Stimulated activated effector memory CD8-positive, alpha-beta T cell treated with anti-CD3 and anti-CD28 coated beads, Interleukin-12 subunit alpha, Interleukin-12 subunit beta, amount 100 ng/mL, for 72 hours (primary cell): ENCODE measurements at places on chromosomes 16 and 17.

GRCh38 chr16:56109205-56109604, 82.1 kb upstream of the GNAO1 start:
- no peak for DNase-seq

DNA sequence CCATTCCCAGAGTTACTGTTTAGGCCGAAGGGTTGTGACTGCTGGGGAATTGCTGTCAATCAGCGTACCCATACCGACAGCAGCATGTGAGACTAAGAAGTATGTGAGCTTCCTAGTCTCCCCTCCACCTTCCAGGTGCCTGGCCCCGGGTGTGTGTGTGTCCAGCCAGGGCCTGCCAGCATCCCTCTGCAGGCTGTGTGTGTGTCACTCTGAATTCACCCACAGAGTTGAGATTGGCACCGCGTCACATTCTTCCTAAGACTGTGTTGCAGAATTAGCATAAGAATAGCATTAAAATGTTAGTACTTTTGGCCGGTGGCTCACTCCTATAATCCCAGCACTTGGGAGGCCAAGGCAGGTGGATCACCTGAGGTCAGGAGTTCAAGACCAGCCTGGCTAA, 31.8 kb downstream of the PRMT7 start:
- no peak for DNase-seq

GRCh38 chr16:77077256-77077922, 113.6 kb upstream of the MON1B start:
- DNase-seq: no peak

- peak; percentile 59 for DNase-seq
Observed at GRCh38 chr17:27651411-27652345, 20.7 kb downstream of the LGALS9 start.

DNA sequence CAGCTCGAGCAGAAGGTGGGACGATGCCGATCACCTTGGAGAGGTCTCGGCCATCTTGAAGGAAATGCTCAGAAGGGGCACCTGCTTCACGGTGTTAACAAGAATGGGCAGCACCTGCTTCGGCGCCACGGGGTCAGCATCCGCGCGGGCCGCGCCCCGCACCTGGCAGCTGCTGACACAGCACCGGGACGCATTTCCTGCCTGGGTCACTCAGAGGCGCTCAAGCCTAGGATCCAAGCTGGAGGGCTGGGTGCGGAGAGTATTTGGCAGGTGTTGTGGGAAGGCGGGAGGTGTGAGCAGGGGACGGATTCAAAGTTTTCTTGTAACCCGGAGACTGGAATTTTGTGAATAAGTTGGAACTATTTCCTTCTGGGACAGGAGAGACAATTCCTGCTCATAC, 39.3 kb upstream of the AKTIP start:
- no peak for DNase-seq

GRCh38 chr16:84543253-84543652, 38.8 kb upstream of the MEAK7 start:
- DNase-seq: no peak

GRCh38 chr16:14024283-14024682, 46.8 kb upstream of the MRTFB start:
- DNase-seq: no peak

GRCh38 chr17:40032322-40033320, 17.4 kb downstream of the CSF3 start:
- DNase-seq: no peak

GRCh38 chr17:49681106-49681979, 3.4 kb upstream of the SPOP start:
- DNase-seq: no peak

DNA sequence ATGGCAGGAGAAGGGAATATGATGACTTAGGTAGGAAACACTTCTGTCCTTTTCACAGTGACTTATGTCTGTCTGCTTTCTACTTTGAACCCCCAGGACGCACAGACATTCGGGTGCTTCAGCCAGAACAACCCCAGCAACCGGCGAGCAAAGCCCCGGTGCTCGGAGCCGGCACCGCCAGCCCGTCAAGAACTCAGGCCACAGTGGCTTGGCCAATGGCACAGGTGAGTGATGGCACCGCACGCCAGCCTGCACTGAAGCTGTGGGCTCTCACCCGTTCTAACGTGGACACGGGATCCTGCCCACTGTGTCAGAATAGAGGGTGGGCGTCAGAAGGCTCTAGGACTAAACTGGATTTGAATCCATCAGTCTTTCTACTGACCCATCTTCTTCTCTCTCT, 79.4 kb upstream of the CLEC18A start:
- no peak for DNase-seq

GRCh38 chr17:27808628-27809027, 8.3 kb upstream of the NOS2 start:
- no peak for DNase-seq

- no peak for DNase-seq
Observed at GRCh38 chr16:75296606-75297005, 45.2 kb upstream of the BCAR1 start.

- no peak for DNase-seq
Observed at GRCh38 chr16:642189-643049, 791 bp downstream of the MCRIP2 start.

GRCh38 chr17:50203086-50203485, 1.7 kb upstream of the COL1A1 start:
- DNase-seq: no peak

DNA sequence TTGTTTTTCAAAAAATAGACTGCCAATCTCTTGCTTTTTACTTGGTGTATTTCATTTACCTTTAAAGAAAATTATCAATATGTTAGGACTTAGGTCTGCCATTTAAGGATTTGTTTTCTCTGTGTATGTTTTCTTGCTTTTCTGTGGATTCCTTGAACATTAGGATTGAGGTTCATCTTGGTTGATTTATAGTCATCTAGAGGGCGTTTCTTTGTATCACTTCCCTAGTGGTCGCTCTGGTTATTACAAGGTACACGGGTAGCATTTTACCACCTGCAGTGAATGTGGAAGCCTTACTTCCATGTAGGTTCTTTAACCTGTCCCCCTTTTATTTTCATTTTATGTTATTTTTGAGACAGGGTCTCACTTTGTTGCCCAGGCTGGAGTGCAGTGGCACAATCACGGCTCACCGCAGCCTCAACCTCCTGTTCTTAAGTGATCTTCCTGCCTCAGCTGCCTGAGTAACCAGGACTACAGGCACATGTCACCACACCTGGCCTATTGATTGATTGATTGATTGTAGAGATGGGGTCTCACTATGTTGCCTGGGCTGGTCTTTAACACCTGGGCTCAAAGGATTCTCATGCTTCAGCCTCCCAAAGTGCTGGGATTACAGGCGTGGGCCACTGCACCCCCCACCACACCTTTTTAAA, 35.2 kb upstream of the CBX4 start:
- DNase-seq: no peak

DNA sequence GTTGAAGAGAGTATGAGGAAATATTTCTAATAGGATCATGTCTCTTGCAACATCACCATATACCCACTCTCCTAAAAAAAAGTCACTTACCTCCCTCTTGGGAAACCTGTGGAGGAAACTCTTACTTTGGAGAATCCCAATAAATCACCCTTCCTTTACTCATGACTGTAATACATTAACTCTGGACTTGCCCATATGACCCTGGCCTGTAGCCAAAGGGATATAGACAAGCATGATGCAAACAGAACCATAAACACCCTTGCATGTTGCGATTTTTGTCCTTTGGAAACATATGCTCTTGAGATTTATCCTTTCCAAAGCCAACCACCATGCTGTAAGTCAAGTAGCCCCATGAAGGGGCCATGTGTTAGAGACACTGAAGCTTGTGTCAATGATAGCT, 19.5 kb downstream of the CDH11 start:
- DNase-seq: no peak

- DNase-seq: no peak
Observed at GRCh38 chr16:85307552-85308364, 195.5 kb upstream of the CIBAR2 start.

- no peak for DNase-seq
Observed at GRCh38 chr17:17497065-17497844, 1.1 kb upstream of the RASD1 start.

GRCh38 chr16:11774065-11774626, 22.9 kb downstream of the ZC3H7A start:
- no peak for DNase-seq

DNA sequence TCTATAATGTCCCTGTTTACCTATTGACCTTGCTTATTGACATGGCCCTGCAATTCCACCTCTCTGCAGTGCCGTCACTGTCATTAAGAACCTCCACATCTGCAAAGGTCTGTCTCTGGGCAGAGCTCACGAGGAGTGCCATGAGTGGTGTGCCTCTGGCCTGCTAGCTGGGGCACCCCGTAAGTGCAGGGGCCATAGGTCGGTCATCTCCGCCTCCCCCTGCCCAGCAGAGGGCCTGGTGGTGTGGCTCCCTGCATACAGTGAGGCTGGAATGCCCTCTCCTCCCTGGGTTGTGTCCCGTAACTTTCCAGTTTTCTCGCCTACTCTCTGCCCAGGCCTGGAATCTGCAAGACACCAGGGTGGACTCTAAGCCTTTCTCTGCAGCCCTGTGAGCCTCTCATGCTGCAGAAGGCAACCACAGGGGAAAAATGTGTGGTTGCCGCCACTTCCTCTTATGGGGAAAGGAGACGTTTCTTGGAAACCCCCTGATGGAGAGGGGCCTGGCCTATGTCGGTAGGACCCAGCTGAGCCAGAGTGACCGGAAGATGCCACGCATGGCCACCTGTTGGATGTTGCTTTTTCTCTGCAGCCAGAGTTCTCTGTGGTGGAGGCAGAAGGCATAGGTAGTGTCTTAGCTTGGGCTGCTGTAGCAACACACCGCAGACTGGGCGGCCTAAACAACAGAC, 2.7 kb upstream of the SNX20 start:
- DNase-seq: no peak

DNA sequence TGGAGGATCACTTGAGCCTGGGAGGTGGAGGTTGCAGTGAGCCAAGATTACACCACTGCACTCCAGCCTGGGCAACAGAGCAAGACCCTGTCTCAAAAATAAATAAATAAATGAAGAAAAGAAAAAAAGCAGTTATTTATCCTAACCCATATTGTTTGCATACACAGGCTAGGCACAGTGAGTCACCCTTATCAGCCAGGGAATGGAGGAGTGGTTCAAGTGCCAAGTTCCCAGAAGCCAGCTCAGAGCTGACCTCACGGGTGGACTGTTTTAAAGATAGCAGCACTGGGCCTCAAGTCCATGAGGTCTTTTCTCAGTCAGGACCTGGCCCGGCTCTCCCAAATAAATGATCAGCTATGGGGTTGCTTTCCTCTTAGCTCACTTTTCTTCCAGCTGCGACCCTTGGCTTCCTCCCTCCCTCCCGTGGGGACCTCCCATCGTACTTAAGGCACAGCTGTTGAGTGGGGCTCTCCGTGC, 22.6 kb upstream of the MGAT5B start:
- no peak for DNase-seq
